ENCODE measurements at places on chromosomes 3 and 15.

GRCh38 chr15:99442252-99442897, 123.4 kb upstream of the MEF2A start:
- peak; percentile 81 for DNase-seq

- DNase-seq, result no peak
Measured at GRCh38 chr15:79399606-79400005, 32.5 kb upstream of the MINAR1 start.

- no peak for DNase-seq
Measured at GRCh38 chr3:152317956-152318355, 49.2 kb downstream of the MBNL1 start.

- DNase-seq, result no peak
Measured at GRCh38 chr15:82890995-82891390, 61.5 kb downstream of the HOMER2 start.

DNA sequence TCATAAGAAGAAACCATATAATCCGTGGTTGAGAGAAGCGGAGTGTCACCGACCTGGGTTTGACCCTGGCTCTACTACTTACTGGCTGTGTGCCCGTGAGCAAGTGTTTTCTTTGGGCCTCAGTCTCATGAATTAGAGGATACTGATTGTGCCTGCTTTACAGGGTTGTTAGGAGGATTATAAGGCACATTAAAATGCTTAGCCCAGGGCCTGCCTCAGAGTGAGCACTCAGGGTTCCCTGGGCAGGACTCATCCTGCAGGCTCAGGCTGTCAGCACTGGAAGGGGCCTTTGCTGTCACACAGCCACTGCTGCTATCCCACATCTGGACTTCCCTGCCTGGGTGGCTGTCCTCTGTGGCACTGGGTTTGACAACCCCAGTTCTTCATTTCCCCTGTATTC, 4.7 kb downstream of the PLA2G4F start:
- no peak for DNase-seq

- no peak for DNase-seq
Measured at GRCh38 chr3:155363690-155364070, 70.2 kb upstream of the STRIT1 start.

- DNase-seq, result no peak
Measured at GRCh38 chr3:69743975-69744906, 5.0 kb downstream of the MITF start.

DNA sequence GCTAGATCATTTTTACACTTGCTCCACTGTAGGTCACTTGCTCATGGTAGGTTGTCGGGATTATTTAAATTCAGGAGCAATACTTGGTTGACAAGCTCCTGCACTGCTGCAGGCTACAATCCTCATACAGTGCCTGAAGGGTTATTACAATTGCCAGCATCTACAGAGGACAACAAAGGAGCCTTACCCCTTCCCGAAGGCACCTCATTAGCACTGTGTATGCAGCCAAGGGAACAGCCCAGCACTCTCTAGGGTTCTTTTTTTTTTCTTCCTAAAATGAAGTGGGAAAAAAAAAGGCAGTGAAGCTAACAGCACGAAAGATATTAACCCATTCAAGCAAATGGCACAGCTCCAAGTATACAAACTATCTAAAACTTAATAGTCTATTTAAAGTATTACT, 142.7 kb downstream of the ULK4 start:
- no peak for DNase-seq

- DNase-seq, result no peak
Measured at GRCh38 chr3:9742560-9742959, 7.2 kb upstream of the OGG1 start.

GRCh38 chr3:79148786-79149185, 619.0 kb downstream of the ROBO1 start:
- no peak for DNase-seq

Measured in HS-27A (cell line).